Brain pericyte (primary cell): ENCODE measurements at places on chromosomes 4 and X.

GRCh38 chrX:20042221-20042620 is 51.4 kb upstream of the BCLAF3 start:
- no peak for DNase-seq

DNA sequence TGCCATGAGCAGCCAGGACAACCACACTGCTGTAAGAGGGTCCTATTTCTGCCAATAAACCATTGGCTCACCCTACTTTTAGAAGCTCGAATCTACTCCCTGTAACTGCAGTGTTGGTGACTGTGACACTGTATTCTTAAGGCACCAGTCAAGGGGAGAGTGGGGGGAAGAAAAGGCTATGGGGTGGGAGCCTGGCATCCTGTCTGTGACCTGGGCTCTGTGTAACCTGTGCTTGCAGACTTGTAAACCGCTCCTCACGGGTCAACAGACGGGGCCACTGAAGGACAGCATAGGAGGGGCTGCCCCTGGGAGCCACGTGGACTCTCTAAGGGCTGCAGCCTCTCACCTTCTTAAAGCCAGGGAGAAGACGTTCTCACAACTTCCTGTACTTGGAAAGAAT is 42.2 kb upstream of the ENPP6 start:
- no peak for DNase-seq

- no peak for DNase-seq
Measured at GRCh38 chrX:154019061-154019621, 561 bp downstream of the IRAK1 start.

- no peak for DNase-seq
Measured at GRCh38 chr4:118273642-118274041, 79.2 kb downstream of the PRSS12 start.

- no peak for DNase-seq
Measured at GRCh38 chrX:118181030-118181429, 64.4 kb upstream of the KLHL13 start.

DNA sequence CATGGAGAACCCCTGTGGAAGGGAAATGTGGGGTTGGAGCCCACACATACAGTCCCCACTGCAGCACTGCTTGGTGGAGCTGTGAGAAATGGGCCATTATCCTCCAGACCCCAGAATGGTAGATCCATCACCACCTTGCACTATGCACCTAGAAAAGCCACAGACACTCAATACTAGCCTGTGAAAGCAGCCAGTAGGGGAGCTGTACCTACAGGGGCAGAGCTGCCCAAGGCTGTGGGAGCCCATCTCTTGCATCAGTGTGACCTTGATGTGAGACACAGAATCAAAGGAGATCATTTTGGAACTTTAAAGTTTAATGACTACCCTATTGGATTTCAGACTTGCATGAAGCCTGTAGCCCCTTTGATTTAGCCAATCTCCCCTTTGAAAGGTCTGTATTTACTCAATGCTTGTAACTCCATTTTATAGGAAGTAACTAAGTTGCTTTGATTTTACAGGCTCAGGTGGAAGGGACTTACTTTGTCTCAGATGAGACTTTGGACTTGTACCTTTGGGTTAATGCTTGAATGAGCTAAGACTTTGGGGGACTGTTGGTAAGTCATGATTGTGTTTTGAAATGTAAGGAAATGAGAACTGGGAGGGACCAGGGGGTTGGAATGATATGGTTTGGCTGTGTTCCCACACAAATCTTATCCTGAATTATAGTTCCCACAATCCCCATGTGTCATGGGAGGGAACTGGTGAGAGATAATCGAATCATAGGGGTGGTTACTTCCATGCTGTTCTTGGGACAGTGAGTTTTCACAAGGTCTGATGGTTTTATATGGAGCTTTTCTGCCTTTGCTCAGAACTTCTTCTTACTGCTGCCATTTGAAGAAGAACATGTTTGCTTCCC is 352.6 kb downstream of the INPP4B start:
- no peak for DNase-seq

- no peak for DNase-seq
Measured at GRCh38 chr4:79273915-79274314, 51.9 kb downstream of the NAA11 start.

DNA sequence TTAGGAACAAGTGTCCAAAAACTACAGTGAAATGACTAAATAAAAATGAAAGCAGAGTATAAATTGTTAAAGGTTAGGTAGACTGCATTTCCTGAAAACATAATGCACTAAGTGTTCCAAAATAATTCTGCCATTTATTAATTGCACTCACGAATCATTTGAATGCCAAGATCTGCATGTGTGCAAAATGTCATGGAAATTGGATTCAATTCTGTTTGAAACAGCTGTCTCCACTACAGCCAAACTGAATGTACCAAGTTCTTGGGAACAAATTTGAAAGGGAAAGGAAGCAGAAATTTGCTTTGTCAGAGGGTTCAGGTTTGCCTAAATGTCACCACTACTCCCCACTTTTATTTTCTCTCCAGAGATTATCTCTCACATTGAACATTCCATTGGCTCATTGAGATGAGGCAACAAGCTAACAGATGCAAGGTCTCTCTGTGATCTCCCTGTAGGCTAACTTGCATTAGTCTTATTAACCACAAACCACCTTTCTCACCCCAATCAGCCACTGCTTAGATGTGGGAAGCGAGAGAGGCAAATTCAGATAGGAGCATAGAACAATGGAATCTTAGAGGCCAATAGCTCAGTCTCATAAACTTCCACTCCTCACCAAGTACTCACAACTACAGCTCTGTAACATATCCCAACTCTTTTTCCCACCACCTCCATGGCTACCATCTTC is 226.6 kb downstream of the KDR start:
- no peak for DNase-seq

- DNase-seq: no peak
Measured at GRCh38 chr4:44652002-44652401, 577 bp upstream of the YIPF7 start.

- no peak for DNase-seq
Measured at GRCh38 chrX:37887347-37887746, 40.0 kb upstream of the DYNLT3 start.

DNA sequence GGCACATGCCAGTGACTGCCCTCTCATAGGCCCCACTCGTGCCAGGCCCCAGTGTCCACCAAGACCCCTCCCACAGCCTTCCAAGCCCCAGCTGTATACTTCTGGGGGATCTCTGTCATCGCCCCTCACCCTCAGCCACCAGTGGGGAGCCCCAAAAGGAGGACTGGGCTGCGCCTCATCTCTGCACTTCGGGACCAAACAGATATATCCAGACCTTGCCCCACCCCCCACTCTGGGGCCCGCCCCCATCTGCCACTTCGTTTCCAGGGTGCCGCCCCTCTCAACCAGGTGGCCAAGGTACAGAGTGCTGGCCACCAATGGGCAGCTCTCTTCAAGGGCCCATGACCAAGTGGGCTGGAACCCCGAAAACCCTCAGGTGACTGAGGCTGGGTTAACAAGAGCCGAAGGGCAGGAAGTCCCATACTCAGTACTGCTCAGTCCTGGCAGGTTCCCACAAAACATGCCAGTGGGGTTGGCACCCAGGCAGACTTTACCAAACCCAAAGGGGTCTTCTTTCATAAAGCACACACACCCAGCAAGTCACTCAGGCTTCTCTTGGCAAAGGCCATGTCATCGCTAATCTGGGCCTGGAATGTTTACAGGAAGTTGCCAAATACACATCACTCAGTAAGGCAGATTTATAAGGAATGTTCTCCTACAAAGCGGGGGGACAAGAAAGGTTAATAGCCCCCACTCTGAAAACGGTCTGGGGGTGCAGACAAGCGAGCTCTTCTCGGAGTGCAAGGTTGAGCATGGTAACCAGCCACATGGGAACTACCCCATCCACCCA is 4.4 kb downstream of the ZFYVE28 start:
- no peak for DNase-seq

GRCh38 chr4:18736551-18736950 is 715.0 kb upstream of the LCORL start:
- no peak for DNase-seq

DNA sequence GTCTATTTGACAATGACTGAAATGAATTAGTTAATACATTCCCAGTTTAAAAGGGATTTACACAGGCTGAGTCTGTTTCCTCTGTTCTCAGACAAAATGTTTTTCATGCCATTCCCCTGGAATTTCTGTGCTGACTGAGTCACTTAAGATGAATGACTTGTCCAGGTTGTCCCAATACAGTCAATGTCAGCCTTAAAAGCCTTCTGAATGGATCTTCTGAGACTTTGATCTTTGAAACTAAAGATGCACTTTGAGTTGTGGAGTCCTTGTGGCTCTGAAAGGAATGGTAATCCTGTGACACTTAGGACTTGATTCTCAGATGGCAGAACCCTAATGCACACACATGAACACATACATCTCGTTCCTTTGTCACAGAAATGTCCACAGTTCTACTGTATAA is 622.2 kb upstream of the GRID2 start:
- no peak for DNase-seq

- no peak for DNase-seq
Measured at GRCh38 chr4:5804656-5805055, 88.2 kb downstream of the CRMP1 start.

- DNase-seq: no peak
Measured at GRCh38 chrX:30312858-30313257, 3.7 kb upstream of the NR0B1 start.

DNA sequence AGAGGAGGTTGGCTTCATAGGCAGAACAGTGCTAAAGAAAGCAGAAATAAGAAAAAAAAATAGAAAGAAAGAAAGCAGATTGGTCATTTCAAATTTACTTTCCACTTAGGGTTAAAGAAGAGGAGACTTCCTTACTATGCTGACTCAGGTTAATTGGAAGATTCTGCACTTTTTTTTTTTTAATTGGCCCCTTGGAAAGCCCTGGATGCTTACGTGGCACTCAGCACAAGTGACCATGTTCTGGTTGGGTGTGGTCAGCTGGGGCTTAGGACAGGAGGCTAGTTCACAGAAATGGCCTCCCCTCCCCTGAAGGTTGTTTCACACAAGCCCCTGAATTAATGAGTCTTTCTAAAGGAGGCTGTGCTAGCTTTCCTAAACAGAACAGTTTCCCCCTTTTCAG is 14.5 kb downstream of the MAGEA9B start:
- DNase-seq: no peak

- DNase-seq: peak; percentile 81
Measured at GRCh38 chr4:10917566-10917965, 233.0 kb upstream of the CLNK start.

DNA sequence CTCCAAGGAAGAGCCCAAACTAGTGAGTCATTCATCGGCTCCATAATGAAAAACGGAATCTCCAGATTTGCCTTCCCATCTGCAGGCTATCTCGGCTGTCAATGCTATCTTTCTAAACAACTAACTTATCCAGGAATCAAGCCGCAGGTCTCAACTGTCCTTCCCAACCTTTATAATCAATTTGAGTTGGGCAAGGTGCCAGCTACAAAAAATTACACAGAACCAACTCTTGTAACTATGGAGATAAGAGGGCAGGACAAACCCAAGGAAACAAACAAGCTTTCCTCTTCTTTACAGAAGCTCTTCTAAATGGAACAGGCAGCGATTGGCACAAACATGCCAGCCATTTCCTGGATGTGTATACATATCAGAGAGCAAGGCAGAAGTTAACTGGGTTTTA is 61.2 kb upstream of the RAI2 start:
- no peak for DNase-seq

DNA sequence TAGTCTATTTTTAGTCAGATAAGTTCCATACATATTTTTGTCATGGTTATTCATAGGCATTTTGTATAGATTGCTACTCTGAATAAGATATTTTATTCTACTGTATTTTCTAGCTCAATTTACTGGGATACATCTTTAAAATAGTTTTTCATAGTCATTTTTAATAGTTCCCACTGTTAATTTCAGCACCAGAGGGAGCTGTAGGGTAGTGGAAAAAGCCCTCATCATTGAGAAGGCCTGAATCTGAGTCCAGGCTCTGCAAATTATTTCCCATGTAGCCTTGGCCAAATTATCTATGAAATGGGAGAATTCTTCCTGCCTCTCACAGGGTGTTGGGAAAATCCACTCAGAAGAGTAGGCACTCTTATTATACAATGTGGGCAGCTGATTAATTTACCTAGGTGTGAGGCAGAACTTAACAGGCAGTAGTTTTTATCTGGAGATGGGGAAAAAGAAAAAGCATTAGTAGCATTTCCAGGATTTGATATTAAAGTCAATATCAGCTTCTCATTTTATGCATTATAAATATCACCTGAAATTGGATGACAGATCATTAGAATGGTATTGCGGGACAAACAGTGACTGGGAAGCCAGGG is 102.9 kb upstream of the PAQR3 start:
- no peak for DNase-seq

GRCh38 chr4:129172181-129172580 is 76.2 kb downstream of the C4orf33 start:
- DNase-seq: no peak

- DNase-seq: no peak
Measured at GRCh38 chrX:15848576-15848975, 6.0 kb downstream of the AP1S2 start.

DNA sequence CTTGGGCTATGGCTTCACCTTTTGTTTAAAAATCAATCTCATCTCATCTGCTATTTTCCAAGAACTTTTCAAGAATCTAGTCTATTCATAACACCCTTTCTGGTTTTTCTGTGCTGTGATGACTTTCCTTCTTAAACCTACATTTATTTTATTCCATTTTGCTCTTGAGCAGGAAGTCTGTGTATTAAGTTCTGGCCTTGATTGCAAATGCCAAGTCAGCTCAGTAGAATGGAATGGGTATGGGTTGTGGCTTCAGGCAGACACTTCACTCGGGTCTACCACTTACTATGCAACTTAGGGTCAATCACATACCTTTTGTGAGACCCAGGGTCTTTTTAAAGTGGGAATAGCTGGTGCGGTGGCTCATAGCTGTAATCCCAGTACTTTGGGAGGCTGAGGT is 522.3 kb downstream of the TRIML1 start:
- DNase-seq: no peak

- no peak for DNase-seq
Measured at GRCh38 chr4:102918859-102919258, 50.1 kb downstream of the CISD2 start.

DNA sequence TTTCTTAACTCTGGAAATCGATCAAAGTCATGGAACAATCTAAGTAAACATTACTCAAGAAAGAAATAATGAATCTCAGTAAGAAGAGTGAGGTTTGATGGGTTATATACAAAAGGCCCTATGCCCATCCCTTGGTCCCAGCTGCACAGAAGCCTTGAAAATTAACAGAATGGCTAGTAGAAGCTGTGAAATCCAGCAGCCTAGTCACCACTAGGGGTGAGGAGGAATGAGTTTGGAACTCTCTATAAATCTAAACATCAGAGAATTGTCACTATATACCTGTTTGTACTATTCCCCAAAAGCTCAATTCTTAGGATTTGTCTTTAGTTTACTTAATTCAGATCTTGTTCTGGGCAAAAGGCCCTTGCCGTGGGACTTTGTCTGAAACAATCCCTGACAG is 313.9 kb upstream of the GRID2 start:
- DNase-seq: no peak
